ENCODE measurements at places on chromosomes 3 and 15.

GRCh38 chr15:40872791-40873693 lies 992 bp downstream of the RHOV start:
- no peak for DNase-seq

DNA sequence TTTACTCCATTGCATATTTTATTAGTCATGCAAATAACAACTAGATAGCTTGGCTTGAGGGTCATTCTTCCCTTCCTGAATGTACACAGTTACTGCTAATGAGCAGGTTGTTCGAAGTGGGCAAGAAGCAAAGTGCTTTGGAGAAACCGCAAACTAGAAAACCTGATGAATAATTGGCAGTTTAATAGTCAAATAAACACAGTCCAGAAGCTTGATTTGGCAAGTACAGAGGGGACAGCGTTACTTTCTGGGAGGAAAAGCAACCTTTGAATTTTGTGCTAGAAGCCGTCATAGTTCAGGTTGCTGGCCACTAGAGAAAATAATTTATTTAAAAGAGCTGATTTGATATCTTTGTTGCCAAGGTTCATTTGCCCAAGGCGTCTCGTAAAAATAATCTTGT lies 94.9 kb downstream of the MFSD1 start:
- DNase-seq = no peak

- DNase-seq = no peak
These were observed 726.7 kb upstream of the NR2F2 start for GRCh38 chr15:95603802-95604201.

GRCh38 chr3:158452334-158452733 lies 118.7 kb upstream of the MLF1 start:
- no peak for DNase-seq

DNA sequence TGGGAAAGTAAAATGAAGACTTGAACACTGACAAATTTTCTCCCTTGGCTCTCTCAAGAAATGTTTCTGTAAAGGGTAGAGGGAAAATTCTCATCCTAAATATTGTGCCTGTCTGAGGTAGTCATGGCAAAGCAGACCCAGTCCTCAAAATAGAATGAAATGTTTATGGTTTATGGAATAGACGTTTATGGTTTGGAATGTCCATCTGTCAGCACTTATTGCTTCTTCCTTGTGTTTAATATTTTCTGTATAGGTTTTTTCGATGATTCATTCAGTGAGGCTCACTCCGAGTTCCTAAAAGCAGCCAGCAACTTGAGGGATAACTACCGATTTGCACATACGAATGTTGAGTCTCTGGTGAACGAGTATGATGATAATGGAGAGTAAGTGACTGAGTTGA lies 13.9 kb downstream of the ELL3 start:
- DNase-seq = no peak

- no peak for DNase-seq
These were observed 84.2 kb downstream of the NEDD4 start for GRCh38 chr15:55909036-55909811.

GRCh38 chr15:92937901-92938300 lies 37.8 kb downstream of the CHD2 start:
- DNase-seq = no peak

- no peak for DNase-seq
These were observed 12.6 kb downstream of the BFSP2 start for GRCh38 chr3:133412183-133413132.

GRCh38 chr3:143475981-143476380 lies 356.4 kb downstream of the CHST2 start:
- no peak for DNase-seq

DNA sequence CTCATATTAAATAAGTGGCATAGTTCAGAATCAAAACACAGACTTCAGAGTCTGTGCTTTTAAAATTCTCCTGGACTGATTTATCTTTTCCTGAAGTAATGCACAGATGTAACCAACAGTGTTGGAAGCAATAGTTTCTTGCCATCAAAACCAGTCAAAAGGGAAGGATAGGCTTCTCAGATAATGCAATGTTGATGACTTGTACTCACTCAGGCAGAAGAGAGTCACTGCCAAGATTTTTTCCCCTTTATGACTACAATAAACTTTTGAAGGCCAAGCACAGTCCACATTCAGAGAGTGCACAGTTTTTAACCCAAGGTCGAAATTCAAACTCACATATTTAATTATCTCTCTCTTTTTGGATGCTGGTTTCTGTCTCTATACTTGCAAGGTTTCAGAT lies 305.0 kb upstream of the SGO1 start:
- no peak for DNase-seq

Measured in activated CD4-positive, alpha-beta T cell treated with anti-CD3 and anti-CD28 coated beads, Interleukin-2, amount 50 U/mL, for 1 hour (primary cell).